ENCODE measurements at places on chromosomes 1 and 21.

DNA sequence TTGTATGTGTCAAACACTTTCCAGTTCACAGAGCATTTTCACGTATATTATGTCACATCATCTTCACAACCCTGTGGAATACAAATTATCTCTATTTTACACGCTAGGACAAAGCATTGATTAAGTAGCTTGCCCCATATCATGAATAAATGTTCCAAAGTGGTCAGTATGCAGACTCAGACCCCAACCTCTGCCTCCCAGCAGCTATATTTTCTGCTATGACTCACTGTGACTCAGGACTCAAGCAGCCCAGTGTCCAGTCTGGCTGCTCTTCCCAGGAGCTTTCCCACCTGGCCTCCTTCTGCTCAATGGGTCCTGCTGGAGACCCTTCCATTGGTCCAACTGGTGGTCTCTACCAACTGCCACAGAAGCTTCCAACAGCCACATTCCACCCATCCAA is 56.0 kb upstream of the RAP1A start:
- DNase-seq = no peak

- peak; percentile 48 for DNase-seq
These were observed 2.2 kb upstream of the PRDM2 start for GRCh38 chr1:13697738-13698137.

- DNase-seq = peak; percentile 23
These were observed 67.6 kb downstream of the TBX19 start for GRCh38 chr1:168348146-168348709.

DNA sequence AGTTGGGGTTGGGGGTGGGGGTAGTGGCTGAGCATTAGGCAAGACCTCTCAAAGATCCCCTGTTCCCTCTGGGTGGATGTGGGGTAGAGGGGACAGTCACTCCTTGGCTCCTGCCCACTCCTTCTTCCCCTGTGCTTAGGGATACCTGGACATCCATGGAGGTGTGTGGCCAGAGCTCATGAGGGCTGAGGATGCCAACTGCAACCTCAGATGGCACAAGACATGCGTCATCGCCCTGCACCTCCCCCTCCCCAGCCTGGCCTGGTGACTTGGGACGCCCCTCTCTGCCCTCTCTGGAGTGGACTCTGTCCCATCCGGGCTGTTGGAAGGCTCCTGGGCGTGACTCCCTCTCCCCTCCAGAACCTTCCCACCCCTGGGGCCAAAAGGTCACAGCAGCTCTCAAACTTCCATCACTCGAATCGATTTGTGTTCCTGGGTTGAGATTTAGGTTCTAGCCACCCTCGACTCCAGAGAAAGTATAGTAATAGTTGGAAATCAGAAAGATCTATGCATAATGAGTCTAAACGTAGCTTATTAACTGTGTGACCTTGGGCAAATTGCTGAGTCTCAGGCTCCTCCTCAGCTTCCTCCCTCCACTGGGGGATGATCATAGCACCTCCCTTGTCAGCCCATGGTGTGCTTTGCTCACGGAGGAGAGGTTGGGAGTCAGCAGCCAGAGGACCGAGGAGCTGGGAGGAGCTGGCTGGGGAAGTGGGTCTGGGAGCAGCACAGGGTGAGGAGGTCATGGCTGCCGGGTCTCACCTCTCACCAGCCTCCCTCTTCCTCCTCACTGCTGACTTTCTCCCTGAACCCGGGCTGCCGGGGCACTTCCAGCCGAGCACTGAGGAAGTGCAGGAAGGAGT is 2.2 kb upstream of the PTPN7 start:
- peak; percentile 53 for DNase-seq

DNA sequence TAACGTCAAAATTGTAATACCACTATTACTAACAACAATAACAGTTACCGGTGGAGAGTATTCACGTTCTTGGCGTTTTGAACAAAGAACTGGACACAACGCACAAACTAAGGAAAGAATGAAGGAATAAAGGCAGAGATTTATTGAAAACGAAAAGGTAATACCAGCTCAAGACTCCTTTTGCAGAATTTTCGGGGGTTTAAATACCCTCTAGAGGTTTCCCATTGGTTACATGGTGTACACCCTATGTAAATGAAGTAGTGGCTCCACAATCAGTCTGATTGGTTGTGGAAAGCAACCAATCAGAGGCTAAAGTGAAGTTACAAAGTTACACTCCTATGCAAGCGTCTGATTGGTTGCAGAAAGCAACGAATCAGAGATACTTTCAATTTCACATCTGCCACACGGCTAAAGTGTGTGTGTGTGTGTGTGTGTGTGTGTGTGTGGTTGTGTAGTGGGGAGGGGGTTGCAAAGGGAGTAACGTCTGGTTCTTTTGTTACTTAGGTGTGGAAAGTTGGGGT is 1.1 kb upstream of the GTF2B start:
- DNase-seq = peak; percentile 27

GRCh38 chr1:36663772-36664430 is 181.2 kb upstream of the CSF3R start:
- DNase-seq = no peak

- DNase-seq = peak; percentile 2
These were observed 63.9 kb downstream of the TRIM11 start for GRCh38 chr1:228342627-228343190.

DNA sequence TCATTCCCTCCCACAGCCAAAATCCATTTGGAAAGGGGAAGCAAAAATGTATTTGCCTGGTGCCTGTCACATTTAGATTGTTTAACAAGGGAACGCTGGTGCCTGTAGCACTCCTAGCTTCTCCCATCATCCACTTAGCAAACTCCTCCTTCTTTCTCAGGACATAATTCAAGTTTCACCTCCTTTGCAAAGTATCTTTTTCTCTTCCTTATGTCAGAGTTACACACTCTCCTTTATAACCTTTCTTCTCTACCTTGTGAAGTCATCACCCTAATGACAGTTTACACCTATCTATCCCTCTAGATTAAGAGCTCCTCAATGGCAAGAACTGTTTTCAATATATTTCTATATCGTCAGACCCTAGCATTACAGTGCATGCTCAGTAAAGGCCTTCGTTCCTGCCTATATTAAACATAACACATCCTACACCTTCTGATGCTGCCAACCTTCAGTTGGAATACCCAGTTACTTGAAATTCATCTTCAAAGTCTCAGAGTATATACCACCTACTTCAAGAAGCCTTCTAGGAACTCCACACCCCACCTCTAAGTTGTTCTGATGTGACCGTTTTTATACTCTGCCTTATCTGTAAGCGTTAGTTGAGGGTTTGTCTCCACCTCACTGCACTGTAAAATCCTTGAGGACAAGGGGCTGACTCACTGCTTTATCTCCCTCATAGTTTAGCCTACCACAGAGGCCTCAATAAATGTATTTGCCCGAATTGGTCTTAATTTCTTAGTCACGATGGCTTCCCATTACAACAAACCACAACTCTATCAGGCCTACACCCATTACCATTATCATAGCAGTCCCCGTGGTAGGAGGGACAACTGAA is 1.0 kb upstream of the EPS15 start:
- DNase-seq = no peak

DNA sequence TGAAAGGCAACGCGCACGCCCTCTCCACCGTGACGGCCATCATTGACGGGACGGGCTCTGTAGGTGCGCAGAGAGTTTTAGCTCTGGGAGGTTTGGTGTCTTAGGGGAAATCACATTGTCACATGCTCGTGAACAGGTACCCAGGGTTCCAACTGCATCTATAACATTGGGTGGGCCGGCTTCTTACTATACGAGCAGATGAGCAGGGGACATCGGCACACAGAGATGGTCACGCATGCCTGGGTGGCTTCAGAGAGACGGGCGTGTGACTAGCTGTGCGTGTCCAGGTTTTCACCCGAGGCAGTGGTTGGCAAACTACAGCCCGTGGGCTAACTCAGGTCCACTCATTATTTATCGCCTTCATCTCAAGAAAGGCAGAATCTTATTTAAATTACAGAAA is 54.7 kb downstream of the SLC37A1 start:
- no peak for DNase-seq

GRCh38 chr1:214050513-214051401 is 63.0 kb downstream of the PROX1 start:
- DNase-seq = no peak

DNA sequence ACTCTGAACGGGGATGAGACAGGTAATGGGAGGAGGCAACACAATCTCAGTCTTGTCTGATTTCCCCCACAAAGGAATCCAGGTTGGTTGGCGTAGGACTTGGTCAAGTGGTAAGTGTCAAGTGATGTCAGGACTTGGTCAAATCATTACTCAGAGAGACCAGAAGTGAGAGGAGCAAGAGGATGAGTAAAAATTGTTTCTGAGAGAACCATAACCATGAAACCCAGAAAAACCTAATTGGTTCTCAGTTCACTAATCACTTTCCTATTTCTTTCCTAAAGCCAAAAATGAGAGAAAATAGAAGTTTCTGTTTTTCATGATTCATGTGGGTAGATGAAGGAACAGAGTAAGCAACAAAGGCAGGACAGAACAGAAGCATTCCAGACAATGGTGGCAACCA is 5.0 kb downstream of the PHC2 start:
- DNase-seq = no peak

- no peak for DNase-seq
These were observed 137.8 kb downstream of the BARHL2 start for GRCh38 chr1:90579212-90579802.

Measured in activated naive CD4-positive, alpha-beta T cell treated with anti-CD3 and anti-CD28 coated beads for 36 hours (primary cell).